NCI-H69 (cell line): ENCODE measurements at places on chromosomes 16 and 17.

- DNase-seq: no peak
These were observed 5.0 kb downstream of the HAS3 start for GRCh38 chr16:69110406-69110805.

DNA sequence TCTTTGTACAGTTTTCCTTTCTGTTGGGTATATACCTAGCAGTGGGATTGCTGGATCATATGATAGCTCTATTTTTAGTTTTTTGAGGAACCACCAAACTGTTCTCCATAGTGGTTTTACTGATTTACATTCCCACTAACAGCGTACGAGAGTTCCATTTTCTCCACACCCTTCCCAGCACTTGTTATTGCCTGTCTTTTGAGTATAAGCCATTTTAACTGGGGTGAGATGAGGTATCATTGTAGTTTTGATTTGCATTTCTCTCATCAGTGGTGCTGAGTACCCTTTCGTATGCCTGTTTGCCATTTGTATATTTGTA, 887 bp upstream of the EVI2B start:
- DNase-seq: no peak

GRCh38 chr16:50309156-50309526, 42.8 kb downstream of the ADCY7 start:
- DNase-seq: no peak

DNA sequence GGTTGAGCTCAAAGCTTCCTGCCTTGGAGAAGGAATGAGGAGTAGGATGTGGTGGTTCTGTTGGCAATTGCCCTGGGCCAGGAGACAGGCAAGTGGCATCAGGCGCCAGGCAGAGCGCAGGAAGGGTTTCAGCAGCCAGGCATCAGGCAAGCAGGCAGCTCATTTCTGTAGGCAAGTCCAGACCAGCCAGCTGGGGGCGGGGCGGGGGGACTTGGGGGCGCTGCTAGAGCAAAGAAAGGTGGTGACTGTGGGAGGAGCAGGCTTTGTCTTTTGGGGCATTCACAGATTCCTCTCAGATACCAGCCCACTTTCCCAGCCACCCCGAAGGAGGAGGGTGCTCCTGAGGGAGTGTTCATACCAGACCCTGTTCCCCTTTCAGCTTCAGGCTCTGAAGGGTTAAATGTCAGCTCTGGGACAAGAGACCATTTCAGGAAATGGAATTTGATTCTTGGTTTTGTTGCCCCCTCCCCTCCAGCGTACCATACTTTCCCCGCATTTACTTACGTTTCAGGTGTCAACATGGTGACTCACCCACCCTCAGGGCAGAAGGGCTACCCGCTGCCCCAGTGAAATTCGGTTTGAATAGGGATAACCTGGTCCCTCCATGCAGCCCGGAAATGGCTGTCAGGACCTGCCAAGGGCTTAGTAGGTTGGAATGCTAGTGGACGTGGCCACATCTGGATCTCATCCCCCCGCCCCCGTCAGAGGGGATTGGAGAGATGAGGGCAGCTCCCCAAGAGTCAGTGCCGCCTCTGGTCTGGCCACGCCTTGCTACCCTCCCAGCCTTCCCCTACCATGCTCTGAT, 13.2 kb downstream of the NGFR start:
- peak; percentile 96 for DNase-seq

- peak; percentile 19 for DNase-seq
These were observed 30.3 kb downstream of the CDK5RAP3 start for GRCh38 chr17:48001197-48001596.

DNA sequence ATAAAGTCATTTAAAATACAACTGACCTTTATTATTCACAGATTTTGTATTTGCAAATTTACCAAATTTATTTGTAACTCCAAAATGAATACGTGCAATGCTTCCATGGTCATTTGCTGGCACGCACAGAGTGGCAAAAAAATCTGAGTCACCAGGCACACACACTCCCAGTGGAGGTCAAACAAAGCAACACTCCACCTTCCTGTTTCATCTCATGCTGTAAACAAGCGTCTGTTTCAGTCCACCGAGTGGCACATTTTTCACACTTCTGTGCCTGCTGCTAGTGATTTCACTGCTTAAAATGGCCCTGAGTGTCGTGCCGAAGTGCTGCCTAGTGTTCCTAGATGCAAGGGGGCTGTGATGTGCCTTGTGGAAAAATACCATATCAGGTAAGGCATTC, 17.8 kb upstream of the ITGAE start:
- no peak for DNase-seq

- peak; percentile 41 for DNase-seq
These were observed 3.2 kb downstream of the NAGS start for GRCh38 chr17:44007346-44008204.

- DNase-seq: no peak
These were observed 3.4 kb downstream of the MNT start for GRCh38 chr17:2397247-2398171.

- peak; percentile 85 for DNase-seq
These were observed 451.5 kb upstream of the HSBP1 start for GRCh38 chr16:83356266-83356665.

DNA sequence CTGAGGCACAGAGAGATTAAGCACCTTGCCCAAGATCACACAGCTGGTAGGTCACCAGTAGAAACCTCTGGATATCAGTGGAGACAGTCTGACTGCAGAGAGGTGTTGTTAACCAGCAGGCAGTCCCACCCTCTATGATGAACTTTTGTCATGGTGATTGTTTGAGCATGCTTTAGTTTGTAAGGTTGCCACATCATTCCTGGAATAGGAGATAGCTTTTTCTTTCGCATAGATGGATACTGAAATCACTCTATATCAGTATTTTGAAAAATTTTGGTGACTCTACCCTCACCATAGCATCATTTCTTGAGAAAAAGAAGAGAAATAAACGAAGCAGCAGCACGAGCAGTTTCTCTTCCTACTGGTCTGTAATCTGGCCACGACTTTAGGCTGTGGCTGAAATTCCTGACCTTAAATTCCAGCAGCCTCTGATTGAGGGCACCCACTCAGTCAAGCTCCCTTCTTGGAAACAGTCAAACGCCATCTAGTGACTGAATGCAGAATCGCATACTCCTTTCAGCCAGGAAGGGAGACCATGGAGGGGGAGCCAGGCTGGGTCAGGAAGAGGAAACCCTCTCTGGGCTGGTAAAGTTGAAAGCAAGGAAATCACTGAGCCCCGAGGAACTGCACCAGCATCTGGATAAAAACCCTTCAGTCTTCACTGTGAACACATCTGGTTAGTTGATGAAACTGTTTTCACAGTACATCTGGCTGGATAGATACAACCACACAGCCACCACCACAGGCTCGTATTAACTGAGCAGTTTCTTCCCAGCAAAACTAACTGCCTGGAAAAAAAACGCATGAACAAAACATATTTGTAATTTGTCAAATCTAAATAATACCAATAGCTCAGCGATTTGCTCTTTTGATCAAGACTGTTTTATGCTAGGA, 108.5 kb upstream of the XYLT1 start:
- DNase-seq: peak; percentile 29

GRCh38 chr16:62638964-62639870, 603.0 kb upstream of the CDH8 start:
- DNase-seq: peak; percentile 8

DNA sequence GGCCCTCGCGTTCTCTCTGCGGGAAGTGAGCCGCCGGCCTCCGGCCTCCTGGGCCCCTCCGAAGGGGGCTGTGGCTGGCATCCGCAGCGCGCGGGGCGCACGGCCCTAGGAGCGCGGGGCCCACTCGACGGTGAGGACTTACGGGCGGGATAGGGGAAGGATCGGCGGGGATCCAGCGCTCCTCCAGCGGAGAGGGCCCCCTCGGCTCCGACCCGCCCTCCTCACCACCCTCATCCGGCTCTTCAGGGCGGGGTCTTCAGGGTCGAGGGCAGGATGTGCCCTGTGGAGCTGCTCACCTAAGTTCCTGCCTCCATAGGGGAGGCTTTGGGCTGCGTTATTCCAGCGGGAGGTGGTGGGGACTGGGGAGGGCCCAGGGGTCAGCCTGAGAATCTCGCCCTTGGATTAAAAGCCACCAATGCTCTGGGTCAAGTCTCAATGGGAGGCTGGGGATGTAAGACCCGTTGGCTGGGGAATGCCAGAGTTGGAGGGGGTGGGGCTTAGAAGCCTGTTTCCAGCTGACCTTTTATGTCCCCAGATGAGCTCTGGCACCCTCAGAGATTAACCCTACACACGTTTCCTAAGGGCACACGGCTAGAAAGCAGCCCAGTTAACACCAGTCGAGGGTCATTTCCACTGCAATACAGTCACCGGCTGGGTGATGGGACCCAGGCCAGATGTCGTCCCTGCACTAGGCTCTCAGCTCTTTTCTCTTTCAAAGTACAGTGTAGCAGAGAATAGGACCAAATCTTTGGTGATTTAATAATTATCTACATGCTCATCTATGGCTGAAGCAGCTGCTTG, 13.4 kb downstream of the TBX2 start:
- DNase-seq: peak; percentile 84

DNA sequence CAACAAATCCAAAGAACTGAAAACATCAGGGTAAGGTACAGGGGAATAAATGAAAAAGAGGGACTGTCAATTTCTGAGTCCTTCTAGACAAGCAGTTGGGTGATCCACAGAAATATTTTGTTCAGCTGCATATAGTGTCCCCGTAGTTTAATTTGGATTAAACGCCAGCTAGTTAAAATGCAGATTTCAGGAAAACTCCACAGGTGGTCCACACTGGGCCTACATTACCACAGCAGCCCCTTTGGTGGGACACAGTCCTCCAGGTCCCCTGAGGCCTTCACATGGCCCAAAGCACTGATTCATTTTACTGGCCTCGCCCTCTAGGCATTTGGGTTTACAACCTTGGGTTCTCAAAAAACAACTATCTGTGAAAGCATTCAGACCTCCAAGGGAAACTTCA, 4.6 kb downstream of the ARHGAP17 start:
- DNase-seq: no peak

DNA sequence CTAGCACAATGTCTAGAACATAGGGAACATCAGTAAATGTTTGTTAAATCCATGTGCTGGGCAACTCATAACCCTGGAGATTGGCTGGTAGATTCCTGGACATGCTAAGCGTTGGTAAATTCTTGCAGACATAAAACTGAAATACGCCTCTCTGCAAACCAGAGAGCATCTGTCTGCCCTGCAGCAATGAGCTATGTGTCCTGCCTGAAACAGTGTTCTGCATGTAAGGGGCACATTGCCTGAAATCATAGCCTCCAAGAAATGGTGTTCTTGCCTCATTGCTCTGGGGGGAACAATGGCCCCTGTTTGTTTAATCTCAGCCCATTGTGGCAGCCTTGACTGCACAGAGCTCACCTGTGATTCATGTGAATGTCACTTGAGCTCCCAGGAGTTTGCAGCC, 113.5 kb upstream of the CCL2 start:
- DNase-seq: peak; percentile 97

- no peak for DNase-seq
These were observed 119.3 kb downstream of the STX8 start for GRCh38 chr17:9456330-9456729.

DNA sequence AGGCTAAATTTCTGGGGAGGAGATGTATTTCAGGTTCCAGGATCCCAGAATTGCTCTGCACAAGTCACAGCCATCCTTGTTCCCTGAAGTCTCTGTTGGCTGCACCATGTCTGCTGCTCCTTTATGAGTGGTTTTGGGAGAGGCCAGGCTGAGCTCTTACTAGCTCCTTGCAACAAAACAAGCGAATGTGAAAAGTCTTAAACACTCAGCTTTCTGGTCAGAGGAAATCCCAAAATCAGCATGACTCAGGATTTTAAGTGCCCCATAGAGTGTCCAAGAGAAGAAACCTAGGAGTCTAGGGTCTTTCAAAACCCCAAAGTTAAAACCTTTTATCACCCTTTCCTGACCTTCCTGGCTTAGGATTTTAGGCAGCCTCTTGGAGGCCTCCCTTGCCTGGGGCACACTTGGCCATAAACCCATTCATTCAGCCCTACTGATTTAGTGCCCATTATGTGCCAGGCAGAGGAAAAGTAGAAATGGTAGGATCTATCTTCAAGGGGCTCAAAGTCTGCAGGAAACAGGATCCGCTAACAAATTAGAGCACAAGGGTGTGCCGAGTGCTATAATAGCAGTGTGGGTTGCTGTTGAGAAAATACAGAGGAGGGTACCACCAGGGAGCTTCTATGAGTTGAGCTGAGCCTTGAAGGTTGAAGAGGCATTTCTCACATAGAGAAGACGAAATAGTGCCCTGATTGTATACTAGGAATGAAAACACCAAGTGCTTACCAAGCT, 36.9 kb downstream of the SOST start:
- no peak for DNase-seq
